ENCODE measurements at places on chromosomes 5 and 9.

- DNase-seq: no peak
Measured at GRCh38 chr9:109963079-109963478, 183.1 kb downstream of the PALM2AKAP2 start.

DNA sequence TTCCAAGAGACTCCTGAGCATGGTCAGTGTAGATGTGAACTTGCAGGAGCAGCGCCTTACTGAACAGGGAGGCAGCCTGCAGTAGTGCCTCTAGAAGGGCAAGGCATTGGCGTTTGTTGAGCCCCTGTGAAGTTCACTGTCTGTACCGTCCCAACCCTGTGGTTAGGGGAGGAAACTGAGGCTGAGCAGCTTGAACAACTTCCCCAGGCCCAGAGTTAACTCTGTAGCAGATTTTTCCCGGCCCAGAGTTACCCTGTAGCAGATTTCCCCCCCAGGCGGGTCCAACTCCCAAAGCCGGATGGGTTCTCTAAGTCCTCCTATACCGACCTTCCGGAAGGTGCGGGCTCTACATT, 9.6 kb downstream of the LMX1B start:
- DNase-seq: no peak

GRCh38 chr9:81833563-81834345, 94.5 kb upstream of the SPATA31D4 start:
- no peak for DNase-seq

DNA sequence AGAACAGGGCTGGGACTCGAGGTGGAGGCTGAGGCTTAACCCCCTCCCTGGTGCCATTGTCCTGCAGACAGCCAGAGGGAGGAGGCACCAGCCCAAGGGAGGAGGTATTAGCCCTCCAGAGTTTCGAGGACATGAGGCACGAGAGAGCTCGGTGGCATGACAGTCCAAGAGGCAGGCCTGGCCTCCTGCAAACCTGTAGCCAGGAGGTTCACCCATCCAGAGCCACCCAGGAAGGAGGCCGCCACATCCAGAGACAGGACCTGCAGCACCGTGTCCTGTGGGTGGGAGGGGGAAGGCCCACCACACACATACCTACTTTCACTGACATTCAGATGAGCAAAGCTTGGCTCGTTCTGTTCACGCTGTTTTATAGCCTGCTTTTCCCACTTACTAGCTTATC, 75.2 kb upstream of the ADAMTS2 start:
- DNase-seq: no peak

- no peak for DNase-seq
Measured at GRCh38 chr9:90969021-90969675, 167.5 kb downstream of the SYK start.

- no peak for DNase-seq
Measured at GRCh38 chr5:141692533-141692888, 10.5 kb upstream of the ARAP3 start.

DNA sequence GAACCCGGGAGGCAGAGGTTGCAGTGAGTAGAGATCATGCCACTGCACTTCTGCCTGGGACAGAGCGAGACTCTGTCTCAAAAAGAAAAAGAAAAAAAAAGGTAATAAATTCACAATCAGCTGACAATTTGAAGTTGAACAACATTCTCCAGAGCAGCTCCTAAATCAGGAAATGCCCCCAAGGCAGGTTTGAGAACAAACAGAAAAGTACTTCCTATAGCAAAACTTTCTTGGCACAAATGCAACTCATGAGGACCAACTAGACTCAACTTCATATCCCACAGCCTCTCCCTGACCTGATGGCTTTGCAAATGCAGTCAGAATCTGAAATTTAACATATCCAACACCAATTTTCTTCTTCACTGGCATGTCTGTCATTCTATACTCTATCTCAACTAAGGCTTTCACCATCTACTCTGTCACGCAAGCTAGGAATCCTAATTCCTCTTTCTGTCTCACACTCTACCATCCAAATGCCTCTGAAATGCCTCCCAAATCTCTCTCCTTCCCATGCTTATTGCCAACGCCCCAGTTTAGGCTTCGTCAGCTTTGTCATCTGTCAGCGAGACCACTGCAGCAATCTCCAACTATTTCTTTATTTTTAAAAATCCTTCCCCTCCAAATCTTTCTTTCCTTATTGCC, 113.3 kb downstream of the MAPKAP1 start:
- DNase-seq: peak; percentile 26

All from EL (cell line).